IPS DF 6.9 (cell line): ENCODE measurements at places on chromosomes 7 and 10.

GRCh38 chr7:140196361-140197217, 19.8 kb upstream of the KDM7A start:
- no peak for DNase-seq

GRCh38 chr7:79528421-79528820, 75.0 kb upstream of the MAGI2 start:
- DNase-seq: no peak

- no peak for DNase-seq
Observed at GRCh38 chr7:19747740-19748339, 25.6 kb downstream of the TMEM196 start.

DNA sequence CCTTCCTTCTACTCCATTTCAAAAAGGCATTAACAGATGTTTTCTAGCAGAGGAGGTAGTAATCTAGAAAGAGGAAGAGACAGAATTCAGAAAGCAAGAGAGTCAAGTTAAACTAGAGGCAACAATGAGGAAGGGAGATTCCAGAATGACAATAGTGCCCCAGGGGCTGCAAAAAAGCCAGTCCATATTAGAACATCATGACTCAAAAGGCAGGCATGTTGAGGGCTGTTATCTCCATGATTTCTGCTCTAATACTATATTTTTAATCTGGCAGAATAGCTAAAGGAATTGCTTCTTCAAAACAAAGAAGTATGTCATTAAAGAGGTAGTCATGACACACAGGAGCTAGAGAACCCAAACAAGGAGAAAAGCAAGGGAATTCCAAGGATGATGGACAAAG, 599.6 kb downstream of the INHBA start:
- DNase-seq: no peak

DNA sequence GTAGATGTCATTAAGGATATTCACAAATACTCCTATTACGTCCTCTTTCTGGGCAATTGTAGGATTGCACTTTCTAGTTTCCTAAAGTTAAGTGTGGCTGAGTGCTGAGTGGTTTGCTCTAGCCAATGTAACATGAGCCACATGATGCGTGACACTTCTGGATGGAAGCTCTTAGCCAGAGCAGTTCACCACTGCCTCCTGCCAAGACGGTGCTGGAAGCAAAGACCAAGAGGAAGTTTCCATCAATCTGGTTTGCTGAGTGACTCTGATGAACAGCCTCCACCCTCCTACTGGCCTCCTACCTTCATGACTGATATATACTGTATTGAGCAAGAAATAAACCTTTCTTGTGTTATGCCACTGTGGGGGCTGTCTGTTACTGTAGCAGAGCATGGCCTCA, 318.1 kb downstream of the KCNMA1 start:
- no peak for DNase-seq

DNA sequence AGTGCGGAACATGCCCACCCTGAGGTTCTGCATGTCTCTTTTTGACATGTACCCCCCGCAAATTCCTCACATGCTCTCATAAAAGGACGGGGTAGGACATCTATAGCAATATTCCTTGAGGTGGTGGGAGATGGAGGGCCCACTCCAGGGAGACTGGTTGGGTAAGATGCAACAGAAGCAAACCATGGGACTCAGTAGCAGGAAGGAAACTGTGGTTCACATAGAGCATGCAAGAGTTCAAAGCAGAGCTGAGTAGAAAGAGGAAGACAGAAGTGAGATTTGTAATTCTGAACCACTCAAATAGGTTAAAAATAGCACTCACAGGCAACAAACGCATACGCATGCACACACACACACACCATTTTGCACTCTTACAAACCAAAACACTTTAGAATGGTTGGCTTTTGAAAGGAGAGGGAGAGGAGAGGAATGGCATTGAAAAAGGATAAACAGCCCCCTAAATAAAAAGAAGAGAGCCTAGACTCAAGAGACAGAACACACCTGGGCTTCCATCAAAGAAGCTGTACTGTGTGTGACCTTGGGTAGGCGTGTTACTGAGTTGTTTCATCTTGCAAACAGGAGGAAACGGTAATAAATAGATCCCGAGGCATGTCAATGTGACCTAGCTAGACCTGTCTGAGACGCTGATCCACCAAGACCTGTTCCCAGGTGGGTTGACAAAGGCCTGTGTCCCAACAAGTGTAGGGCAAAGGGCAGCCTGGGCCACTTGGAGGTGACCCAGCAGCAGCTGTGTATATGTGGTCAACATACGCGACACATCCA, 77.6 kb upstream of the LRRC4 start:
- no peak for DNase-seq

DNA sequence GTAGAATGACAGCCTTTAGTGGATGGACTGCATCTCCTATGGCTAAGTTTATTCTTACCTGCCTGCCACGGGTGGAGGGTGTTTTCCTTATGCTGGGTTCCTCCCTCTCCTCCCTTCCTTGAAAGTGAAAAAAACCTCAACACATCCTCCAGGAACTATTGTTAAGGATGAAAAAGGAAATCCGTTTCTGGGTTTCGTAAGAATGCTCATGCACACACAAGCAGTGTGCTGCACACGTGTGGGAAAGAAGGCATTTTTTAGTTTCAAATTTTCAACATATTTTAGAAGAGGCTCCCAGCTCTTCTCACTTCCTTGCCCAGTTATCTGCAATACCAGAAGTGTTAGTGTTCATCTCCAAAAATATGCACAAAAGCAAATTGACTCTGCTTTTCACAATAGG, 90.6 kb downstream of the FAM171A1 start:
- DNase-seq: no peak
